ENCODE measurements at places on chromosomes 6 and 20.

GRCh38 chr20:58950603-58951002 is 30.5 kb upstream of the NELFCD start:
- no peak for DNase-seq

- DNase-seq = no peak
Measured at GRCh38 chr6:136236466-136237293, 13.4 kb downstream of the MTFR2 start.

GRCh38 chr20:23335521-23335920 is 15.1 kb upstream of the NXT1 start:
- DNase-seq = no peak

GRCh38 chr20:35563834-35564233 is 22.0 kb downstream of the ERGIC3 start:
- no peak for DNase-seq

GRCh38 chr20:57579898-57580447 is 19.1 kb downstream of the PCK1 start:
- no peak for DNase-seq

- DNase-seq = no peak
Measured at GRCh38 chr6:34206726-34207125, 29.9 kb upstream of the HMGA1 start.

DNA sequence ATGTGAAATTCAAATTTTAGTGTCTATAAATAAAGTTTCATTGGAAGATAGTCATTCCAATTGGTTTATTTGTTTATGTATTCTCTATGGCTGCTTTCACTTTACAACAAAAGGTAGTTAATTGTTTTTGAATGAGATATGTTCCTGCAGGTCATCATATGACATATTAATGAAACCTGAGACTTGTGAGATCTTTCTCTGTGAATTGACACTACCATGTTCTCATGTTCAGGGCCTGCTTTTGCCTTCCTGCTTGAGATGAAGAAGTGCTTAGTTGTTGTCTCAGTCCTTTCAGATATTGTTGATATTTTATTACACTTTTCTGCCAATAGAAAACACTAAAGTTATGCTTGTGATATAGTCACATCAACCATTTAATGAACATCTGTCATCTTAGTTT is 132.5 kb downstream of the UTRN start:
- DNase-seq = no peak

GRCh38 chr20:54717983-54718382 is 242.6 kb downstream of the DOK5 start:
- peak; percentile 4 for DNase-seq

- DNase-seq = peak; percentile 58
Measured at GRCh38 chr6:49384904-49385303, 78.1 kb downstream of the MMUT start.

DNA sequence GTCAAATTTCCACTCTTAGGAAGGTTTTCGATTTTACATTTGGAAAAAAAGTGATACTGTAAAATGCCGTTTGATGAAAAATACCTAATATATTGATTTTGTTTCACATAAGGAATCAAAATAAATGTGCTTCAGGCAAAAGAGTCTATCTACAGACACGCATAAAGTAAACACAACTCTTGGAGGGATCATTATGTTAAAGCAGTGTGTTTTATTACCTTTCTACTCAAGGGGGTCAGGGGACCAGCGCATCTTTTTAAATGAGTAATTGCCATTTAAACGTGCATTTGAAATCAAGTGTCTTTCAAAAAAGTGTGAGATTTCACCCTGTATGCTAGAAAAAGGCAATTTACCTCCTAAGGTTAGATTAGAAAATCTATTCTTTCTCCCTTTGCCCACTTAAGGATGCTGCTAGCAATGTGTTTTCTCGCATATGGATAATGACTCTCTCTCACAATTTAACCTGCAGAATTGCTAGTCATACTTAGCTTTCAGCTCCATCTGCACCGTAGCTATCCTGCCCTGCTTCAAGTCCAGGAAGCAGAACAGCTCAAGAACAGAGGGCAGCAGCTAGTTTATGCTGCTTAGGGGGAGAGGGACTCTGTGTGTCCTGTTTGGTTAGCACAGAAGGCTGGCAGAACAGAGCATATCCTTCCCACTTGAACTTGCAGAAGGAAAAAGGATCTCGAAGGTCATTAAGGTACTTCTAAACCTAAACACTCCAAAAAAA is 35.0 kb downstream of the NKAIN2 start:
- no peak for DNase-seq

All from adipocyte (in vitro differentiated cells).